ENCODE measurements at places on chromosomes 6 and 20.
A peak's percentile ranks its signal among the peaks of the same experiment; 100 is the strongest.

DNA sequence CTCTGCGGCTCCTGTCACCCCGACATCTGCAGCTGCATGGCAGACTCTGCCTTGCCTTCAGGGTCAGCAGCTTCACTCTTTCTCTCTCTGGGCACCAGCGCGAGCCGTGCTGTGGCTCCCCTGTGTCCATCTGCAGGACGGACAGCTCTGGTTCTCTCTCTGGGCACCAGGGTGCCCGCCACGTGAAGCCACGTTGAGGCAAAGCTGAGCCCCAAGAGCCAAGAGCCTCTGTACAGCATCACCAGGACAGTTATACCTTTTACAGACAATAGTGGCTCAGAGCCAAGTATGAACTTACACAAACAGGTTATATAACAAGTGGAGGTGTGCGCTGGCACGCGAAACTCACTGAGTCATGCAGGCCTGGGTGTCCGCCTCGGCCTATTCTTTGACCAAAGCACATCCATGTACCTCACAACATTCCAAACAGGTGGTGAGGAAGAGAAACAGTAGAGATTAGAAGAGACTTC lies 50.8 kb downstream of the FAM50B start:
- DNase-seq, result no peak

DNA sequence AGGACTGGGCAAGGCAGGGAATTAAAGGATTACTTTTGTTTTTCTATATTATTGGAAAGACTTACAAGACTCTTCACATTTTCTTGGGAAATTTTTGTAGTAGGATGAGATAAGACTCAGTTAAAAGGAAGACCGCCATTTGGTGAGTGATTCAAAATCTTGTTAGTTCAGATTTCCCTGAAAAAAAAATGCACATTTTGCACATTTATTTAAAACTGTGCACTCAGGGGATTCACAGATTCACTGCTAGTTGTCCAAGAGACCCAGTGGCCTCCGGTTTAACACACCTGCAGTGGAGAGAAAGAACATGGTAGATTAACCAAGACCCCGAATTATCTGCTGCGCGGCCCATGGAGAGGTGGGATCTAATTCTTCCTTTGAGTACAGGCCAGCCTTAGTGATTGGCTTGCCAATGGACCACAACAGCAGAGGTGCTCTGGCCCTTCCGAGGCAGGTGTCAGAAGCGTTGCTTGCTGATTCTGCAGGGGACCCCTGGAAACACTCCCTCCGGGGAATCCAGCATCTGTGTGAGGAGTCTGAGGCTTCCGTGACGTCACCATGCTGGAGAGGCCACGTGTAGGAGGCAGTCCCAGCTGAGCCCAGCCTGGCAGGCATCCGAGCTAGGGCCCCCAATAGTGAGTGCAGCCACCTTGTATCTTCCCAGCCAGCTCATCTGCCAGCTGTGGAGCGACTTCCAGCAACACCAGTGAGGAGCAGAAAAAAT lies 68.9 kb downstream of the ZNF217 start:
- no peak for DNase-seq

GRCh38 chr20:18279242-18279641 lies 9.1 kb upstream of the ZNF133 start:
- no peak for DNase-seq

GRCh38 chr6:92753956-92754355 lies 665.4 kb downstream of the EPHA7 start:
- no peak for DNase-seq

- no peak for DNase-seq
Observed at GRCh38 chr20:8271727-8272126, 139.7 kb downstream of the PLCB1 start.

DNA sequence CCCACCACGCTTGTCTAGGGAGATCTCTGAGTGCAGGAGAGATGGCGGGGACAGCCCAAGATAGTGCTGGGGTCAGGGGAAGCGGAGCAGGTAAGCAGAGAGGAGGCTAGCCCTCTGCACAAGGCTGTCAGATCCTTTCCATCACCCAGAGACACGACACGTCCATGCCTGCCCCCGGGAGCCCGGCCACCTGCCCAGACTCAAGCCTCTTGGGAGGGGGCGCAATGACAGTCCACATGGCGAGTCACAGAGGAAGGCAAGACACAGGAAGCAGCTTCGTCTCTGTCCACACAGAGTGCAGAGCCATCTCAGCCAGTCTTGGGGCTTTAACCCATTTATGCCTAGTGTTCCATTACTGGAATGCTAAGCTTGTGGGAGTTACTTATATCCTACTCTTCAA lies 78.4 kb downstream of the PREX1 start:
- no peak for DNase-seq

- DNase-seq, result no peak
Observed at GRCh38 chr6:139370283-139370998, 4.0 kb downstream of the CITED2 start.

- DNase-seq, result no peak
Observed at GRCh38 chr6:109465772-109466171, 10.2 kb upstream of the MICAL1 start.

DNA sequence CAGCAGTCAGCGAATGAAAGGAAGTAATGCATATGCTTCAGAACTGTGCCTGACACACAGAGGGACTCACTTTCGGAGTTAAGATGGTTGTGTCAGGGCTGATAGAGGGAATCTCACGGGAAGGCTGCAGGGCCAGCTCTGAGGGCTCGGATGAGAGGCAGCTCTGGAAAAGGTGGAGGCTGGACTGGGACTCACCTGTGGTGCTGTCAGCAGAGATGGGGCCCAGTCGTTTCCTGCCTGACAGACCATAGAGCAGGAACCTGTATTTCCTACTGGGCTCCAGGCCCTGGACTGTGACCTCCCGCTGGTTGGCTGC lies 9.3 kb downstream of the CYP21A2 start:
- no peak for DNase-seq

GRCh38 chr6:89510393-89510792 lies 77.4 kb downstream of the ANKRD6 start:
- DNase-seq, result no peak

GRCh38 chr6:117498159-117498558 lies 15.7 kb downstream of the DCBLD1 start:
- DNase-seq, result peak; percentile 29

- DNase-seq, result no peak
Observed at GRCh38 chr20:48246061-48246790, 460.9 kb upstream of the SULF2 start.

DNA sequence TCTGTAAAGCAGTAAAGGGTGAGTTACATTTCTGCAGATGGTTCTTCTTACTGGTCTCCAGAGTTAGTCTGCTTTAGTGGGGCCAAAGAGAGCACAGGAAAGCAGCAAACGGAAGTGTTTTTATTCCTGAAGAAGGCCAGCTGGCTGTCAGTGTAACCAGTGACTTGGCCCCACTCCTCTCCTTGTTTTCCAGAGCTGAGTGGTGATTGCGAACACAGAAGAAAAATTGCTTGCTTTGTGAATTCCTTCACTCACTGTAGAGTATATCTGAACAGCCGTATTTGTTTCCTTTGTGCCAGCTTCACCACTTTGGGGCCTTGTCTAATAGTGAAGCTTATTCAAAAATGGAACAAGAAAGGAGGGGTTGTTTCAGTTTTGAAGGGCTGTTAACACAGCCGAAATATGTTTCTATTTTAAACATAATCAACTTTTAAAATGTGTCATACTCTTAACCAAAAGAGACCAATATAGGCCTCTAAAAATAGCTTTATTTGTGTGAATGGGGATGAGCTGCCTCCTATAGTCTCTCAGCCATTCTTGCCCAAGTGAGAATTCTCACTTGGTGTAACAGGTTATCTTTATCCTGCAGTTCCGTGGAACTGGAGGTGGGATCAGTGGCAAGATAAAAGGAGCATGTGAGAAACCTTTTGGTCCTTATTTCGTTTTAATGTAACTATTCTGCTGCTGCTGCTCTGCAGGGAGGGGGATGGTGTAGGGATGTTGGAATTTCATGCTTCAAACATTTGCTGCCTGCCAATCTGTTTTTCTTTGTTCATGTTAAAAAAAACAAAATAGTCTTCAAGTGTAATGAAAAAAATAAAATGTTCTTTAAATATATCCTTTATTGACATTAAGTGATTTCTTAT lies 37.8 kb downstream of the ZC2HC1B start:
- no peak for DNase-seq

GRCh38 chr6:170290296-170291128 lies at the start of gene DLL1:
TSS of gene DLL1 (minus strand) at chr6:170291078. CDS start at chr6:170290139, 939 bp downstream.
- DNase-seq, result no peak

DNA sequence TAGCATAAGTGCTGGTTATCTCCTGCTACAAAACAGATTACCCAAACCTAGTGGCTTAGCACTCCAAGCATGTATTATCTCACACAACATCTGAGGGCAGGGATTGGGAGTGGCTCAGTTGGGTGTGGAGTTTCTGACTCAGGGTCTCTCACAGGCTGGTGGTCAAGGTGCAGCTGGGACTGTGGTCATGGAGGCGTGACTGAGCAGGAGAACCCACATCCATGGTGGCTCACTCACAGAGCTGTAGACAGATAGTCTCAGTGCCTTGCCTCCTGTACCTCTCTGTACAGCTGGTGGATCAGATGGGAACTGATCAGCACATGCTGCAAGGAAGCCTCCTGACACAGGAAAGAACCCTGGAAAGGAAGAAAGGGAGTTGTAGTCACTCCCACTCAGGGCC lies 83.1 kb upstream of the CST7 start:
- no peak for DNase-seq

- no peak for DNase-seq
Observed at GRCh38 chr20:49578436-49578835, 10.5 kb upstream of the PTGIS start.

- no peak for DNase-seq
Observed at GRCh38 chr20:34090645-34091044, 21.4 kb downstream of the EIF2S2 start.

DNA sequence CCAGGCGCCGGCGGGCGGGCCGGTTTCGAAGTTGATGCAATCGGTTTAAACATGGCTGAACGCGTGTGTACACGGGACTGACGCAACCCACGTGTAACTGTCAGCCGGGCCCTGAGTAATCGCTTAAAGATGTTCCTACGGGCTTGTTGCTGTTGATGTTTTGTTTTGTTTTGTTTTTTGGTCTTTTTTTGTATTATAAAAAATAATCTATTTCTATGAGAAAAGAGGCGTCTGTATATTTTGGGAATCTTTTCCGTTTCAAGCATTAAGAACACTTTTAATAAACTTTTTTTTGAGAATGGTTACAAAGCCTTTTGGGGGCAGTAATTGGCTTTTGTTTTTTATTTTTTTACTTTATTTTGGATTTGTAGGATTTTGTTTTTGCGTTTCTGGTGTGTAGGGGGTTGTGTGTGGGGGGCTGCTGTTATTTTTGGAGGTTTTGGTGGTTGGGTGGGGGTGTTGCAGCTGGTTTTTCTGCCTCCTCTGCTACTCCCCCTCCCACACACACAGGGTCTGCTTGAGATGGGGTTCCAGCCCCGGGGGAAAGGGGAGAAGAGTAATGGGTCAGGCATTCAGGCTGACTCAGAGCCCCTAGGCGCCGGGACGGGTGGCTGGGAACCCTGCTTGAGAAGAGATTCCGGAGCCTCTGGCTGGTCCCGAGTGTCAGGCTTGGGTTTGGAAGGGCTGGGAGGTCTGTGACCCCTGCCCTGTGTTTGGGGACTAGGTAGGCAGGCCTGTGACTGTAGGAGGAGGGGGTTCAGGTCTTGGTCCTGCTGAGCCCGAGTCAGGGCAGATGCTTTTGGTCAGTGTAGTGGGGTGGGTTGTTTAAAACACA lies 2.0 kb downstream of the CEBPB start:
- DNase-seq, result peak; percentile 73

- DNase-seq, result peak; percentile 18
Observed at GRCh38 chr6:96899019-96899418, 1.3 kb upstream of the NDUFAF4 start.

GRCh38 chr6:11208854-11209253 lies 23.6 kb downstream of the NEDD9 start:
- no peak for DNase-seq

GRCh38 chr6:150666071-150666470 lies 66.4 kb downstream of the PLEKHG1 start:
- no peak for DNase-seq

DNA sequence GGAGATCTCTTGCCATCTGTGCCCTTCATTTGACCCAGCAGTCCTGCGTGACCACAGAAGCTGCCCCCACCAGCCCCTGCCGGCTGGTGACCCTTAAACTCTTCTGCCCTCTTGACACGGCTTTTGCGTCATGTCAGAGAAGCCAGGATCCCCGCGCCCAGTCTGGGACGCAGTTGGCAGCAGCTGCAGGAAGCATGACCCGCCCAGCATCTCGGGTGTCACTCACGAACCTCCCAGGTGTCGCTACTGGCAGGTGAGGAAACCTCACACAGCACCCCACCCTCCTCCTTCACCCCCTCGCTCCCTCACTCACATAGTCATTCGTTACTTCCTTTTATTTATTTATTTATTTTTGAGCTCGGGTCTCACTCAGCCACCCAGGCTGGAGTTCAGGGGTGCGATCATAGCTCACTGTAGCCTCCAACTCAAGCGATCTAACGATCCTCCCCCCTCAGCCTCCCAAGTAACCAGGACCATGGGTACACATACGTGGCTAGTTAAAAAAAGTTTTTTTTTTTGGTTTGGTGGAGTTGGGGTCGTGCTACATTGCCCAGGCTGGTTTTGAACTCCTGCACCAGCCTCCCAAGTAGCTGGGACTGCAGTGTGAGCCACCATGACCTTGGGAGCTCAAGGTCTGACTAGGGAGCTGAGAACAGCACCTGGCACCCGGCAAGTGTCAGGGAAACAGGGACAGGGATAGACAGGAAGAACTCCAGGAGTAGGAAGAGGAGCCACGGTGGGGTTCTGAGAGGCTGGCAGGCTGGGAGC lies 14.1 kb upstream of the SPDEF start:
- no peak for DNase-seq

GRCh38 chr20:54491506-54491905 lies 16.1 kb downstream of the DOK5 start:
- DNase-seq, result no peak

GRCh38 chr6:5704708-5705107 lies 302.0 kb downstream of the NRN1 start:
- DNase-seq, result no peak
